ENCODE measurements at places on chromosomes 7 and 10.

DNA sequence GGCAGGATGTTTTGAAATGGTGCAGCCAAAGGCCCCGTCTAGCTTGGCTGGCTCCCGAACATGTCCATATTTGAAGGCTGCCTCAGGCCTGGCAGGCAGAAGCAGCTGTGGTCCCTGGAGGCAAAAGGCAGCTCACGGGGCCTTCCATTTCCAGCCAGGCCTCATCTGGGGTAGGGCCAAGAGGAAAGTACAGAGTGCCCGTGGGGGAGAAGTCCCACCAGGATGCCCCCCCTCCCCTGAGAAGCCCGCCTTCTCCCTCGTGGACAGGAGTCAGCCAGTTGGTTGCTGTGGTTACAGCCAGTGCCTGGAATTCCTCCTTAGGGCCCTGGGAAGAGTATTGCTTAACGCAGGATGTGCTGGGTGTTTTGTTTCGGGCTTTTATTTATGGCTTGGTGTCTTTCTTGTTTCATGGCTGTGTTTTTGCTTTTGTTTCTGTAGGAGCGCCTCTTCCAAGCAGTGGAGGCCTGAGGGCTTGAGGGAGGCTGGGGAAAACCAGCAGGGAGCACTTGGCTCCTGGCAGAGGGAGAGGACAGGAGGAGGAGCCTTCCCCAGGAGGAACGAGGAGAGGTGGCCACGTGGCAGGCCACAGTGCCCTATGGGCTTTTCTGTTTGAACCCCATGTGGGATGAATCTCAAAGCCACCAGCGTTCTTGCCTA lies 45.4 kb downstream of the CHST3 start:
- no peak for DNase-seq

DNA sequence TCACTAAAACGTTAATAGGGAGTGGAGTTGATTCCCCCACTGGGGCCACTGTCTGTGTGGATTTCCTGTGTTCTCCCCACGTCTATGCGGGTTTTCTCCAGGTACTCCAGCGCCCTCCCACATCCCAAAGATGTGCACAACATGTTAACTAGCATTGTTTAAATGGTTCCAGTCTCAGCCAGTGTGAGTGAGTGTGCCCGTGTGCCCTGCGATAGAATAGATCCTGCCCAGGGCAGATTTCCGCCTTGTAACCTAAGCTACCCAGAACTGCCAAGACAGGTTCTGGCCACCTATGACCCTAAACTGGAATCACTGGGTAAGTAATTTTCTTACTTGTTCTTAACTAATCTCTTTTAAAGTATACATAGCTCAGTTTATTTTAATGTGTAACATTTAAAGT lies 58.5 kb downstream of the CCDC6 start:
- no peak for DNase-seq

DNA sequence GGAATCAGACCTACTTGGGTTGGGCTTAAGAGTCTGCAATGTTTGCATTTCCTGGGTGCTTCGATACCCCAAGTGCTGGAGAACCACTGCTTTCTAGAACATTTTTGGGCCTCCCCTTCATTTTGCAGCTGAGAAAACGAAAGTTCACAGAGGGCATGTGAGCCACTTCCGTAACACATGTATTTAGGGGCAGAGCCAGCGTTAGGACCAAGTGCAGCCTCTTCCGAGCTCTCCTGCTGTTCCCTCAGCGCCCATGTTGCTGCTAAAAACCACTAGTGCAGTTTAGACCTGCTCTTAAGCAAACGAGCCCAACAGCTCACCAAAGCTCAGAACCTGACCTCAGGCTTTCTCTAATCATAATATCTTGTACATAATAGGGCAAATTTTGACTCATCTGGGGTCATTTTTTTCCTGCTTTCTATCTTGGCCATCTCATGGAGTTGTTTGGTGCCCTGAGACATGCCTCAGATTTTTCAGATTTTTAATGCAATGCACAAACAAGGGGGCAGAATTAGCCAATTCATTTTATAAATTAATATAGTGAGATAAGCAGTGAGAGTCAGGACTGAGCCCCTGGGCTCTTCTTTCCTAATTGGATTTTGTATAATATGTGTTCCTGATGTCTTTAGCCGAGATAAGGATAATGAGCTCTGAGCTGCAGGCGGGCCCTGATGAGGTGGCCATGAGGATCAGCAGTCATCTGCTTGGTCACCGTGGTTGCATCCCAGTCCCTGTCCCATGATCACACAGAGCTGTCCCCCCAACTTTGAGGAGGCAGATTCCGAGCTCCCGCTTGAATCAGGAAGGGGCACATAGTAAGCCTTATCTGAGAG lies 12.9 kb downstream of the BAG3 start:
- peak; percentile 30 for DNase-seq

DNA sequence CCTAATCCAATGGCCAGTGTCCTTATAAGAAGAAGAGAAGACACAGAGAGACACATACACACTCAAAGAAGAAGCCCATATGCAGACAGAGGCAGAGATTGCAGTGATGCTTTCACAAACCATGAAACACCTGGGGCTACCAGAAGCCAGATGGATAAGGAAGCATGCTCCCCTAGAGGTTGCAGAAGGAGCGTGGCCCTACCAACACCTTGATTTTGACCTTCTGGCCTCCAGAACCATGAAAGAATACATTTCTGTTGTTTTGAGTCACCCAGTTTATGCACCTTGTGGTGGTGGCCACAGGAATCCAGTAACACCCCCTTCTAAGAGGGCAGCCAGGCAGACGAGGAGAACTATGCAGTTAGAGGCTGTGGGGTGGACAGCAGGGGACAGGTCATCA lies 43.5 kb downstream of the AOC1 start:
- no peak for DNase-seq

- no peak for DNase-seq
Measured at GRCh38 chr10:60403168-60403873, 13.6 kb upstream of the ANK3 start.

DNA sequence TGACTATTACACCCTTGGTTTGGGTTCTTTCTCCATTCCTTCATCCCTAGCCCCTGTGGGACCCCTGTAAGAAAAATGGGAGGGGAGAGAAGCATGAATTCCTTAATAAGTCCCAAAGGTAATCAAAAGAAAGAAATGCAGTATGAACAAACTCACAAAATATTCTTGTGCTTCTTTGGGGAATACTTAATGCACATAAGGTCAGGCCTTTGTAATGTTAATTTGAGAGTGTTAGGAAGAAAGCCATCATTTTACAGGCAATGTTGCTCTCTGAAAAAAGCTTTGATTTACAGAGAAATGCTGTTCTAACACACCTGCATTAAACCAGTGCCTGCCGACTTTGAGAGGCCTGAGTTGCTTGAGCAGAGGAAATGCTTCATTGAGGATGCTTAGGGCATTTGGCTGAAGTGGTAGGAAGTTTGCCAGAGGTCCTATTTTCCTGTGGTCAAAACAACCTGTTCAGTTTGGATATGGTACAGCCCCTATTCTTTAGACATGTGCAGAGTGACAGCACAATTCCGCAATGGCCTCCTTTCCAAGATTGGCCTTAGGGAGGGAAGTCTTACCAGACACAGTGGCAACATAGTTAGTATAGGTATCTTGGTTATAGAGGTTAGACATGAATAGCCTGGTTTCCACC lies 643.4 kb downstream of the AUTS2 start:
- DNase-seq = no peak

GRCh38 chr7:144408121-144408520 lies 4.6 kb upstream of the NOBOX start:
- no peak for DNase-seq

DNA sequence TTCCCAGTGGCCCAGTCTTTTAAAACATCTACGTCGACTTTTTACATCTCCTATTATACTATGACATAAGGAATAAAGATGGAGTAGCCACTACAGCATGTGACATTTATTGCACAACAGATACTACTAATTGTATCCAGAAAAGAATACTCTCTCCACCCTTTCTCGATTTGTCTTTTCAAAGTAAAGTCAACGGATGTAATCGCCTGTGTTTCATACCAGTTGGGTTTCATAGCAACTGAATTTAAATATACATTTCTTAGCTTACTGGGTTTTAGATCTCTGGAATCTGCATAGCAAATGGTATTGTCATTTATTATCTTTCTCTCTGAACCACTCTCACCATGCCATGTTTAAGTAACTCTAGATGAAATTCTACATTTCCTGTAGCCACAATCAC lies 86.4 kb upstream of the TRIL start:
- DNase-seq = no peak

GRCh38 chr10:43865265-43866135 lies 216.8 kb upstream of the ZNF32 start:
- DNase-seq = no peak

GRCh38 chr10:97768322-97769315 lies 3.2 kb downstream of the SFRP5 start:
- no peak for DNase-seq

DNA sequence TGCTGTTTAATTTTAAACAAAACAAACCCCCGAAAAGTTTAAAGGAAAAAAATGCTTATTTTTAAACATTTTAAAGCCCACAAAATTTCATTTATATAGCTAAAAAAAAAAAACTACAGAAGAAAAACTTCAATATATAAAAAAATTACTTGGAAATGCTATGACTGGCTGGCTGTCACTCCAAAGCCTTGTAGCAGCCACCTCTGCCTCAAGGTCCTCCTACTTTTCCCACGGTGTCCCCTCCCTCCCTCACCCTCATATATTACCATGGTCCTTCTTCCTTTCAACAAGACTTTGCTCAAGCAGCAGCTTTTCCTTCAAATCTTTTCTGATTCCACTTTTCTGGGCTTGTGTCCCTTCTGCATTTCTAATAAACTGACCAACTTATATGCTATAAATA lies 122.0 kb downstream of the TPK1 start:
- DNase-seq = no peak

- DNase-seq = no peak
Measured at GRCh38 chr10:14665865-14666857, 108.5 kb downstream of the FAM107B start.

Measured in effector CD4-positive, alpha-beta T cell (primary cell).